ENCODE measurements at places on chromosomes 12 and 14.

GRCh38 chr12:99745121-99745520 is 97.6 kb downstream of the GARIN6 start:
- DNase-seq = no peak

GRCh38 chr14:79670811-79671210 is 540.5 kb downstream of the DIO2 start:
- no peak for DNase-seq

GRCh38 chr12:107845980-107846659 is 71.6 kb downstream of the ASCL4 start:
- no peak for DNase-seq

DNA sequence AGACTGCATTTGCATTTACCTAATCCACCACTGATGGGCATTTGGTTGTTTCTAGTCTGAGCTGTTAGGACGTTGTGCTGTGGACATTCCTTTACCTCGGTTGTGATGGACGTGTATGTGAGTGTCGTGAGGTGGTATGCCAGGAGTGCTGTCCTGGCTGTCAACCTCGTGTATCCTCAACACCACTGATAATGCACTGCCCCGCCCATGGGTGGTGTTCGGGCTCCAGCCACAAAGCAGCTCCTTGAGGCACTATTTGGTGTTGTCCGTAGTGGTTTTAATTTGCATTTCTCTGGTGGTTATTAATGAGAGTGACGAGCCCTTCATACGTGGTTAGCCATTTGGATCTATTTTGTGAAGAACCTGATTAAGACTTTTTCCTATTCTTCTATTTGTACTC is 87.6 kb downstream of the PPP2R5C start:
- DNase-seq = no peak

DNA sequence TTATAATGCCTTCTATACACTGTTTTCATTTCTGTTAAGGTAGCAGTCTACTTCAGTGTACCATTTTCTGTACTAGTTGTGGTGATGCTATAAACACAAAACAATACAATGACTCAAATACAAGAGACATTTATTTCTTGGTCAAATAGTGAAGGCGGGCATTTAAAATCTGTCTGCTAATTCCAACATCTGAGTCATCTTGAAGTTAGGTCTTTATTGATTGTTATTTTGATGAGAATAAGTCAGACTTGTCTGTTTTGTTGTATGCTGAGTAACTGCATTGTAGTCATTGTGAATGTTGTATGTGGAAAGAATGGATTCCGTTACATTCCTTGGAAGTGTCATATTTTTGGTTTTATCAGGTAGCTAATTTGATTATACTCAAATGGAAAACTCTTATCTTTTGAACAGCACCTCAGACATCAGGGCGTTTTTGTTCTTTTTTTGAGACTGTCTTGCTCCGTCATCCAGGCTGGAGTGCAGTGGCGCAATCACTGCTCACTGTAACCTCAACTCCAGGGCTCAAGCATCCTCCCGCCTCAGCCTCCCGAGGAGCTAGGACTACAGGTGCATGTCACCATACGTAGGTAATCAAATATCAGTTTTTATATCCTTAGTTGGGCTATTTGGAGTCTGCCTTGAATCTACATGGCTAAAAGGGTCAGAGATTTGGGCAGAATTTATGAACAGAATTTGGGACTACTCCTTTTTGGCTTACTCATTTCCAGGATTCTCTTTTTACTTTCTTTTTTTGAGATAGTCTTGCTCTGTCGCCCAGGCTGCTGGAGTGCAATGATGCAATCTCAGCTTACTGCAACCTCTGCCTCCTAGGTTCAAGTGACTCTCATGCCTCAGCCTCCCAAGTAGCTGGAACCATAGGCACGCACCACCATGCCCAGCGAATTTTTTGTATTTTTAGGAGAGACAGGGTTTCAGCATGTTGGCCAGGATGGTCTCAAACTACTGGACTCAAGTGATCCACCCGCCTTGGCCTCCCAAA is 56.8 kb downstream of the PAPLN start:
- no peak for DNase-seq

DNA sequence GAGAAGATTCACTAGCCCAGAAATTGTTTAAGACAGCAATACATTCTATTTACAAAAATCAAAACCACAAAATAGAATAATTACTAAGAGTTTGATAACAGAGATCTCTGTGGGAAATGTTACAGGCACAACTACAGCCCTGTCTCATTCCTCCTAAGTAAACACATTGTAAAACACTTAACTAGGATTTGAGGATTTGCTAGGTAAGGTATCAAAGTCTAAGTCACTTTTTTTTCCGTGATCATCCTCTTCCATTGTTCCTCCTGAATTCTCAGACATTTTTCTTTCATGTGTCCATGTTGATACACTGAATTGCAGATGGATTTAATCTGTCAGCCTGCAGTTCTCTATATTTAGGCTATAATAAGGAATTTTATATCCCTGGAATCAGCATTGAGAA is 127.5 kb downstream of the ACSS3 start:
- no peak for DNase-seq

- no peak for DNase-seq
Measured at GRCh38 chr12:19946550-19946949, 421.8 kb upstream of the PDE3A start.

GRCh38 chr14:100725587-100726387 is 905 bp upstream of the DLK1 start:
- DNase-seq = no peak

DNA sequence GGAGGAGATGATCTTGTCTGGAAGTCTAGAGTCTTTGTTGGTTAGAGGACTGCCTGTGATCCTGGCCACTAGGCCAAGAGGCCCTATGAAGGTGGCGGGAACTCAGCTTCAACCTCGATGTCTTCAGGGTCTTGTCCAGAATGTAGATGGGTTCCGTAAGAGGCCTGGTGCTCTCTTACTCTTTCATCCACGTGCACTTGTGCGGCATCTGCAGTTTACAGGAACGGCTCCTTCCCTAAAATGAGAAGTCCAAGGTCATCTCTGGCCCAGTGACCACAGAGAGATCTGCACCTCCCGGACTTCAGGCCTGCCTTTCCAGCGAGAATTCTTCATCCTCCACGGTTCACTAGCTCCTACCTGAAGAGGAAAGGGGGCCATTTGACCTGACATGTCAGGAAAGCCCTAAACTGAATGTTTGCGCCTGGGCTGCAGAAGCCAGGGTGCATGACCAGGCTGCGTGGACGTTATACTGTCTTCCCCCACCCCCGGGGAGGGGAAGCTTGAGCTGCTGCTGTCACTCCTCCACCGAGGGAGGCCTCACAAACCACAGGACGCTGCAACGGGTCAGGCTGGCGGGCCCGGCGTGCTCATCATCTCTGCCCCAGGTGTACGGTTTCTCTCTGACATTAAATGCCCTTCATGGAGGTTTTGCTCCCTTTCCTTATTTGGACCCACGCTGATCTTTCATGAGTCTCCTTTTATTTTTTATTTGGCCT is 17.7 kb downstream of the WNT5B start:
- DNase-seq = no peak

DNA sequence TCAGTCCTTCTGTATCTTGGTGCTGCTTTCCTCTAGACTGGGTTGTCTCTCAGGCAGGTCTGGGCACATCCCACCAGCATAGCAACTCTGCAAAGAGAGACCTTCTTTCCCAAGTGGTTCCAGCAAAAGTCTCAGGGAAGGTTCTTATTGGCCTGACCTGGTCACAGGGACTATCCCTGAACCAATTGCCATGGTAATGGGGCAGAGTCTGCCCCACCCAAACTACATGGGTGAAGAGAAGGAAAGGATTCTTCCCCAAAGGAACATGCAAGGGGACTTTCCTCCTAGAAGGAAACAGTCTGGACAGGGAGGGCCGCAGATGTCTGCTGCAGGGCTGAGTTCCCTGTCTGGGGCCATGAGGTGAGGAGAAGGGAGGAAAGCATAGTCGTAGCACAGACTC is 122.2 kb upstream of the NCOR2 start:
- no peak for DNase-seq

DNA sequence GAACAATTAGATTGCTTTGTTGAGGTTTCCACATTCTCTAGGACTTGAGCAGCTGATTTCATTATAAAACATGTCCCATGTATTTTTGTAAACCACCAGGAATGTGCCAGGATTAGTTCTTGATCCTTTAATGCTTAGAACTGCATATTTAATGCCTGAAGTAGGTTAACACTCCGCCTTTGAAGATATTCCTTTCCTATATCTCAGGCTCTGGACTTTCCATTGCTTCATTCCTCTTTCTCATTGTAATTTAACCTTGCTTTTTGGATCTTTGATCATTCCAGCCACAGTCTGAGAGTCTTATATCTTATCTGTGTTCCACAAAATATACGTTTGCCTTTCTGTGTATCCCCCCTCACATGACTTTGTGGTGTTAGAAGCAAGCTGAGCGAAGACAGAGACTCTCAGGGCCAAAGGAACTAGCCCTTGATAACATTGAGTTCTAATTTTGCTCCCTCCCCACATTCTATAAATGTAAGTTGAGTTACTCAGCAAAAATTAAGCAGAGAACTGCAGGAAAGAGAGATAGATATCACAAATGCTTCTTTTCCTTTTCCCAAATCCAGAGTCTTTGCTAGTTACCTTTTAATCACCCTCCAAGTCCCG is 2.4 kb upstream of the CLEC1B start:
- DNase-seq = no peak

DNA sequence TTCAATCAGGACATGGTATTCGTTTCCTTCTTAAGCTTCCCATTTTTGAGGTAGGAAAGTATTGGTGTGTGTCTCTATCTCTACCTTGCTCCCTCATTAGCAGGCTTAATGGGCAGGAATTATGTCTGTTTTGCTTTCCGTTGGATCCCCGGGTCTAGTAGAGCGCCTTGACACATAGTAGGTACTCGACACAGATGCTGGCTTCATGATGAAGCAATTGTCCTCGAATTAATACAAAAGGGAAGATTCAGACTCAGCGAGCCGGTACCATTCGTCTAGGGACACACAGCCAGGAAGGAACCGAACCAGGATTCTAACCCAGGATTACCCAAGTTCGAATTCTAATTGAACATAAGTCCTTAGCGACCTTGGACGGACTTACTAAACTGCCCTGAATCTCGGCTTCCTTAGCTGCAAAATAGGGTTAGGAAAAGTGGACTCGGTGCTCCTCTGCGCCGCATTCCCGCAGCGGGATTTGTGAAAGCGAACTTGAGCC is 496 bp upstream of the ISCU start:
- DNase-seq = no peak

GRCh38 chr12:72338437-72338836 is 66.3 kb downstream of the TRHDE start:
- DNase-seq = no peak

- no peak for DNase-seq
Measured at GRCh38 chr12:25293653-25294052, 42.9 kb upstream of the KRAS start.

GRCh38 chr12:56989861-56990610 is 16.3 kb downstream of the ZBTB39 start:
- no peak for DNase-seq

DNA sequence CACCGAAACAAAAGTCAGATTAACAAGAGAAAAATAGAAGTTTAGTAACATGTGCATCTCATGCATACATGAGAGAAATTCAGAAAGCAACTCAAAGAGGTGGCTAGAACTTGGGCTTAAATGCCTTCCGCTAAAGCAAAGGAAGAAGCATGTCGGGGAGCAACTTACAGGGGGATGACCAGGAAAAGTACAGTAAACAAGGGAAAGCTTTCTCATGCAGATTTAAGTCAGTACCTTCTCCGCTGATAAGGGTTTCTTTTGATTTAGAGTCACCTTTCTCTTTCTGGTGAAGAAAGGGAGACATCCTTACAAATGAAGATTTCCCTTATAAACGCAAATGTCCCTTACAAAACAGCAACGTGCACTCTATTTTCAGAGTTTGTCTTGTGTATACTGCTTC is 6.0 kb upstream of the RNASE6 start:
- no peak for DNase-seq

DNA sequence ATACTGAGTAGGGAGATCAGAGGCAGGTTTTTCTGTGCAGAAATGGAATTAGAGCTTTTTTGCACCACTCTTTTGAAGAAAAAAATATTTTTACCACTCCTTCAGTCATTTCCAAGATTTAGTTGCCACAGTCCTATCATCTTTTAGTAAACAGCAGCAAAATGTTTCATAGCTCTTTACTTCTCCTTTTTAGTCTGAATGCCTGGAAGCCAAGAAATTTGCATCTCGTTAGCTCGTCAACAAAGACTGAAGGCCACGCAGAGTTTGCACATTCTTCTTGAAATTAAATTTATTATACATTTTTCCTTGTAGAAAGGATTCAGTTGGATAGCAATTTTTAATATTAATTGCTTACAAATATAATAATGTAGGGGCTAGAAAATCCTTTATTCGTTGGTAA is 544.5 kb upstream of the ATP2B1 start:
- no peak for DNase-seq

GRCh38 chr14:34671716-34672115 is 41.8 kb upstream of the SNX6 start:
- no peak for DNase-seq

DNA sequence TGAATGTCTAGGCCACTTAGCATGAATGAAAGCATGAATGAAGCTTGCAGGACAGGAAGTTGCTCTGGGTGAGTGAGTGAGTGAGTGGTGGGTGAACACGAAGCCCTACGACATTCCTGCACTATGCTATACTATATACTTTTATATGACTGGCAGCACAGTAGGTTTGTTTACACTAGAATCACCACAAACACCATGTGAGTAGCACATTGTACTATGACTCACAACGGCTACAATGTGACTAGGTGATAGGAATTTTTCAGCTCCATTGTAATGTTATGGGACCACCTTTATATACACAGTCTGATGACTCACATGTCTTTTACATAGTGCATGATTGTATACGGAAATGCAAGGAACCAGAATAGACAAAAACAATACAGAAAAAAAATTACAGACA is 1480.2 kb downstream of the AACS start:
- DNase-seq = no peak

DNA sequence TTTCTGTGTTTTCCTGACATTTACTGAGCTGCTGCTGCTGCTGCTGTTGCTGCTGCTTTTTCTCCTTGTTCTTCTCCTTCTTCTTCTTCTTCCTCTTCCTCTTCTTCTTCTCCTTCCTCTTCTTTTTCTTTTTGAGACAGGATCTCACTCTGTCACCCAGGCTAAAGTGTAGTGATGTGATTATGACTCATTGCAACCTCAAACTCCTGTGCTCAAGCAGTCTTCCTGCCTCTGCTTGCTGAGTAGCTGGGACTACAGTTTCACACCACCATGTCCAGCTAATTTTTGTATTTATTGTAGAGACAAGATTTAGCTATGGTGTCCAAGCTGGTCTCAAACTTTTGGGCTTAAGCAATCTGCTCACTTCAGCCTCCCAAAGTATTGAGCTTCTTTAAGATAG is 95.8 kb downstream of the TMTC3 start:
- no peak for DNase-seq

DNA sequence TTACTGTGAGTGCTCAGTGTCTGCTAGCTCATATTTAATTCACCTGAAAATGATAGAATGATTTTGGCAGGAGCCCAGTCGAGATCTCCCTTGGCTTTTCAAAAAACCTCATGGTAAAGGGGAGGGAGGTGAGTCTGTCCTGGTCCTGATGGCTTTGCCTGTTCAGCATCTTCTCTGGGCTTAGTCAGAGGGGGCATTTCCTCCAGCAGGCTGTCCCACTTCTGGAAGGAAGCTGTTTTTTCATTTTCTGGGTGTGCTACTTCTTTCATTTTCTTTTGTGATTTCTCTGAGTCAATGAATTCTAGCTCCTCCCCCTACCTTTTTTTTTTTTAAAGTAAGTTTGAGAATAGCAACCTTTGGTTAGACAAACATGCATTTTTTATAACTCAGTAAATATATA is 58.8 kb downstream of the TMX1 start:
- DNase-seq = no peak

- no peak for DNase-seq
Measured at GRCh38 chr12:89775063-89775985, 66.7 kb upstream of the ATP2B1 start.
